Myocyte (in vitro differentiated cells): ENCODE measurements at places on chromosomes 7 and 10. TPM values are rescaled to one million over a fixed set of nuclear protein-coding genes. Genes with fewer than 3 reads are reported as not detected.

Gene PITRM1
- 96.1 and 115 TPM in 2 replicates for total RNA-seq

Gene ZNF804B
- not detected in 2 replicates for total RNA-seq

DNA sequence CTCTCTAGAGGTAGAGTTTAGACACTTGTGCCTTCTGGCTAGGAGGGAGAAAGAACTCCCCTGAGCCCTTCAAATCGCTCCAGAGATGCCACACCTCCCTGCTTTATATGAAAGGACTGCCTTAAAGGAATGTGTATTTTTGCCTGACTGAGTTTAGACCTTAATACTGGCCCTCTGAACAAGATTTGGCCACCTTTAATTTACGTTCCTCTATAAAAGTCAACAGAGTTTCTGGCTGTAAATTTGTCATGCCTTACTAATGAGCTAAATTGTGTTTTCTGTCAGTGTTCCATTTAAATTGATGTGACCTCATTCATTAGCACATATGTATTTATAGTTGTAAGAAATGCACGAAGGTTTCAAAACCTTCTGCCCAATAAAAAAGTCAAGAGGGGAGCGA is 48.0 kb downstream of the SEMA3C start:
- no peak for DNase-seq

Gene STEAP1
- total RNA-seq = 12.5 and 14.4 TPM in 2 replicates

Gene FLNC
- total RNA-seq = 703 and 1,085 TPM in 2 replicates

- DNase-seq = peak; percentile 97
Observed at GRCh38 chr7:64665980-64666662, at the start of gene ZNF107. TSS of gene ZNF107 (plus strand) at chr7:64666133. CDS start at chr7:64666283, 150 bp downstream.

Gene EEPD1
- 4.3 and 5.6 TPM in 2 replicates for total RNA-seq

Gene ZNF727
- not detected in 2 replicates for total RNA-seq

Gene SUN3
- 0.32 TPM in 1 of 2 replicates, not detected in the other for total RNA-seq

Gene GDF2
- total RNA-seq = not detected in 2 replicates

GRCh38 chr10:116281775-116282174 is 8.8 kb upstream of the GFRA1 start:
- DNase-seq = no peak

DNA sequence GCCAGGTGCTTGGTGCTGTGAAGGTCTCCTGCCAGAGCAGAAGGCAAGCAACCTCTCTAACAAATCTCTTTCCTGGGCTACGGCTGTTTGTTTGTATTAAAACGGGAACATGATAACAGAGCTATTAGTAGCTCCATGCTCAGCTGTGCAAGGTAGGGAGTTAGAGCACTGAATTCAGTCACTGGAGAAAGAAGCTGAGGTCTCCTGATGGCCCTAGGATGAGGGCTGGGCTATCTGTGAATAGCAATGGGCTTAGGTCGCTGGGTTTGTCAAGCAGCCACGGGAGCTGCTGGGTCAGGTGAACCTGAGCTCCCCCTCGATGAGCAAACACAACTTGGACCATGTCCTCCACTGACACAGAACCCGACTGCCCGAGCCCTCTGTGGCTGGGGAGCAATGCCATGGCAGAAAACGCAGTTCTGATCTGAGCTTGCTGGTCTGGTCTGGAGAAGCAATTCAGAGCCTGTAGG is 24.4 kb downstream of the TACC2 start:
- DNase-seq = peak; percentile 72

- DNase-seq = no peak
Observed at GRCh38 chr10:88086187-88086960, 222.9 kb downstream of the PTEN start.

Gene NPSR1
- total RNA-seq = not detected in 2 replicates

- DNase-seq = no peak
Observed at GRCh38 chr10:63603709-63604445, 82.7 kb downstream of the REEP3 start.

Gene STAG3
- 0.31 TPM in 1 of 2 replicates, not detected in the other for total RNA-seq

Gene CYP3A5
- total RNA-seq = not detected in 2 replicates

GRCh38 chr7:133180717-133181116 is 72.2 kb upstream of the EXOC4 start:
- DNase-seq = no peak

DNA sequence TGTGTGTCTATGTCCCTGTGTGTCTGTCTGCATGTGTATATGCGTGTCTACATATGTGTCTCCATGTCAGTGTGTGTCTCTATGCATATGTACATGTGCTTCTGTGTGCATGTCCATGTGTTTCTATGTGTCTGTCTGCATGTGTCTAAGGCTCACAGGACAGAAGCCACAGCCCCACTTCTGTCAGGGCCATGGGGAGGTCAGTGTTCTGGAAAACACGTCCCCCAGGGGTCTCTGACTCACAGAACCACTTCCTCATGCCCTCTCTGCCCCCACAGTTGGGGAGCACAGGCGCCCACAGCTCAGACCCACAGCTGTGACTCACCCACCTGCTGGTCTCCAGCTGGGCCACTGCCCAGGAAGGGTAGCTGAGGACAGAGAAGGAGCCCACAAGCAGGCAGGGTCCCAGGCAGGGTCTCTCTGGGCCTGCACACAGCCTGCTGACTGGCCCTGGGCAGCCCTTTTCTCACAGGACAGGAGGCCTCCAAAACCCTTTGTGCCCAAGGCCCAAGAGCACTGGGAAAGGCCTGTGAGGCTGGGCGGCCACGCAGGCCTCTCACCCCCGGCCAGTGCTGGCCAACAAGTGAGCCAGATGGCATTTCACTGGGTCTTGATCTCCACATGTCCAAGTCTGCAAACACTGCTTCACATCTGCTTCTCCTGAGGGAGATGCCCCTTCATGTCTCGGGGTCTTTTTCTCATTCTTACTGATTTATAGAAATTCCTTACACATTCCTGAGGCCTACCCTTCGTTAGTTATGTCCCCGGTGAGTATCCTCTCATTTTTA is 102.9 kb upstream of the FAM20C start:
- DNase-seq = peak; percentile 99

GRCh38 chr10:32268788-32269187 is 78.2 kb downstream of the EPC1 start:
- DNase-seq = no peak

GRCh38 chr7:102077081-102077480 is 209.6 kb upstream of the SH2B2 start:
- DNase-seq = peak; percentile 11

Gene CRTAC1
- not detected in 2 replicates for total RNA-seq

DNA sequence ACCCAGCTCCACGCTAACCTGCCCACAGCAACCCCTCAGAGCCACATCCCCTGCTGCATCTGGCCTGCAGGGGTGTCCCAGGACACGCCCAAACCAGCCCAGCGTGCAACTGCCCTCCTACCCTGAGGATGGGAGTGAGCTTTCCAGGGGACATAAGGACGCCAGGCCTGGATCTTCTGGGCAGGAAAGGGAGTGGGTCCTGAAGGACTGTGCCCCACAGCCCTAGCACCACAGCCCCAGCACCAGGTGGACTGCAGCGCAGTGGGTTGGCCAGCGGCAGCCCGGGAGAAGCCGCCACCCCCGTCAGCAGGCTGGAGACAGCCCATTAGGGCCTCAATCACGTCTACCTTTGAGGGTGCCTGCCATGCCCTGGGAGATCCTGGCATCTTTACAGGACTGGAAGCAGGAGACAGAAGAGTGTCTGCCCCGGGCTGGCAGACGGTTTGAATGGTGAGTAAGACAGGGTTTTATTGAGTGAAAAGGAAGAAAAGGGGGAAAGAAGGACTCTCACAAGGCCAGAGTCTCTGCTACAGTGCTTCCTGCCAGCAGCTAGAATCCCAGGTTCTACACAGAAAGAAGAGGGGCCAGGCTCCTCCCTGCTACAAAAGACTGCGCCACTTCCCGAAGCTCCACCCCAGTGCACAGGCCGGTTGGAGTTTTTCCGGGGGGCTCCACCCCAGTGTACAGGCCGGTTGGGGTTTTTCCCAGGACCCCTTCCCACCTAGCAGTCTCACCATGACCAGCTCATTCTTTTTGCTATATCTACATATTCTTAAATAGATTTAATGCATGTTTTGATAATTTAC is 69.8 kb upstream of the KCTD7 start:
- no peak for DNase-seq

DNA sequence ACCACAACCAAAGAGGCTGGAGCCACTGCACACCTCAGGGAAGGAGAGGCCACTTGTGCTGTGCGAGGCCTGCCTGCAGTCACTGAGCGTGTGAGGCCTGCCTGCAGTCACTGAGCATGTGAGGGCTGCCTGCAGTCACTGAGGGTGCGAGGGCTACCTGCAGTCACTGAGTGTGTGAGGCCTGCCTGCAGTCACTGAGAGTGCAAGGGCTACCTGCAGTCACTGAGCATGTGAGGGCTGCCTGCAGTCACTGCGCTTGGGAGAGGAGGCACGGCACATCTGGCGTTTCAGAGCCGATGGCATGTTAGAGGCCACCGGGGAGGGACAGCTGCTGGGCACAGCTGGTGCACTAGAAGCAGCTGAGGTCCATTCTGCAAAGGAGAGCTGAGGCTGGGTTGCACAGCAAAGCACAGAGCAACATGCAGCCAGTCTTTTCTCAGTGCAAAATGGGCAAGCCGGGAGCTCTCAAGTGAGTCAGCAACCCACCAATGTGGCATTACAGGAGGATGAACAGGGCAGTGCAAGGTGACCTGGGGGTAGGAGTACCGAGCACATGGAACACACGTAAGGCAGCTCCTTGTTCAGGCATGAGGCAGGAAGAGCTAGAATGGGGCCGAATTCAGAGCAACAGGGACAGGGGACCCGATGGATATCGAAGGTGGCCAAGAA is 540.1 kb downstream of the PTPRN2 start:
- DNase-seq = no peak

- DNase-seq = no peak
Observed at GRCh38 chr10:117797296-117797695, 249.4 kb downstream of the RAB11FIP2 start.

GRCh38 chr7:120949393-120949911 is 1.1 kb upstream of the ING3 start:
- DNase-seq = no peak

DNA sequence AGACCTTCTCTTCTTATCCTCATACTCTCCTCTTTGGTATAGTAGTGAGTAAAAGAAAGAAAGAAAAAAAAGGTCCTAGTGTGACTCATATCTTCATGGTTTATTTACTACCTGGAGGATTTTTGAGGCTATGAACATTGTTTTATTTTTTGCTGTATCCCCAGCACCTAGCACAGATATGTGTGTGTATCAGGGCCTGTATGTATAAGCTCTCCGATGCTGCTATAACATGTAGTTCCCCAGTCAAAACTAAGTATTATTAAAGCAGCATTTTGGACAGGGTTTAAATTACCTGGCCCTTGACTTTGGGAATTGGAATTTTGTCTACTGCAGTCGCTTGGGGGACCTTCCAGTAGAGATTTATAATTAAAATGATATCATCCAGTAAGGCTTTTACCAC is 46.3 kb downstream of the PYROXD2 start:
- no peak for DNase-seq
